ENCODE measurements at places on chromosomes 6 and 20.

GRCh38 chr20:56414842-56415765 is 3.0 kb downstream of the CASS4 start:
- DNase-seq: no peak

DNA sequence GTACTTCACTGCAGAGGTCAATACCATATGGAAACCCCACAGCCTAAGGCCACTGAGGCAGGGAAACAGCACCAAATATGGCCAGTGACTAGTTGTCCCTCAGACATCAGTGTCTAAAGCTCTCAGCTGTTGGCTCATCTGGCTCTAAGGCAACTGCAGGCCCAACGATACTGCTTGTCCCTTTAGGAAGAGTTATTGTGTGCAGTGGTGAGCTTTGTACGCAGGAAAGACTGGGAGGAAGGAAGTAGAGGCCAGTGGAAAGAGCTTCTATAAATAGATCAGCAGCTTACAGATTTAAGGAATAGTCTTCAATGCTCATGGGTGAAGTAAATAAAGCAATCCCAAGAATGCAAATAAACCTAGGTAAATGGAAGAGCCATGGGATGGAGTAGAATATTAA is 29.3 kb downstream of the DNAAF9 start:
- DNase-seq: no peak

GRCh38 chr20:16174311-16174710 is 398.9 kb downstream of the KIF16B start:
- no peak for DNase-seq

DNA sequence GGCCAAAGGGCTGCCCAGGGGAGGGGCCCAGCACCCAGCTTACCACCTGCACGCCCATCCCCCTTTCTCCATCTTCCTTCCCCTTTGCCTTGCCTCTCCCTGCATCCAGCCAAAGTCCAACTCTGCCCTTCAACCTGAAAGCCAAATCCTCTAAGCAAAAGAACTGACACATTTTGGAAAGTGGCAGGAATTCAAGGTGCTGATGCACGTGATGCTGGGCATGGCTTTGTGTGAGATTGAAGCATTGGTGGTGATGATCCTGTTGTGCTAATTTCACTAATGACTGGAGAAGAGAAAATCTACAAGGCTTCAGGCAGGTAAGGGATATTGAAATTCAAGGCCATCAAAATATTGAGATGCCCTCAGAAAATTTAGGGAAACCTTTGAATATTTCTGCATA is 23.3 kb downstream of the SYNDIG1 start:
- no peak for DNase-seq

- no peak for DNase-seq
These were observed 13.4 kb upstream of the FOXC1 start for GRCh38 chr6:1596088-1596852.

DNA sequence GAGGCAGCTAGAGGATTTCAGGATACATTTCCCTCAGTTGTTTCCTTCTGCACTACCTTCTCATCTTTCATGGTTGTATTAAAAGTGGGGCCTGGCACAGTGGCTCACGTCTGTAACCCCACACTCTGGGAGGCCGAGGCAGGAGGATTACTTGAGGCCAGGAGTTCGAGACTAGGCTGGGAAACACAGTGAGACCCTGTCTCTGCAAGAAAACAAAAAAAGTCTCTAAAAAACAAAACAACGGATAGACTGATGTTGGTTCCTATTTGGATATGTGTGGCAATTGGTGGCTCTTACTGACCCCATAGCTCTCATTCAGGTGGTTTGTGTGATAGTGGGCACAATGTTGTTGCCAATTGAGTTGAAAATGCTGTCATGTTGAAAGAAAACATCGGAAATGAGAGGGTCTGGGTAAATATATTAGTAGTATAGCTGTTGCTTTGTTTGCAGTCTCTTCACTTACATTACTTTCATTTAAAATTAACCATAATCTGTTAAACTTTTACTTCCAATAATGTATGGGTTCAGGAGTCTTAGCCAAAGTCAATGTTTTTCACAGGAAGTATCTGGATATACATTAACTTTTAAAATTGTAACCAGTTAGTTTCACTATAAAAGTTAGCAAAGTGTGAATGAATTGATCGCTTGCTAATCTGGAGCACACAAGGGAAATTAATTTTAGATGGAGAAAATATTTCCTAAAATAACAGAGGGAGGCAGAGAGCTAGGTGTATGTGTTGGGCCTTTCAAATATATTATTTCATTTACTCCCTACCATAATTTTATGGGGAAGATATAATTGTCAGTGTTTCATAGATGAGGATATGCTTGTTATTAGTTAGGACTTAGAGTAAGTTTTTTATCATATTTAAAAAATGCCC is 31.1 kb downstream of the UTRN start:
- no peak for DNase-seq

All from breast epithelium (tissue), 4 donors.